ENCODE measurements at places on chromosomes 1 and 21. TPM values are rescaled to one million over a fixed set of nuclear protein-coding genes. Genes with fewer than 3 reads are reported as not detected.

DNA sequence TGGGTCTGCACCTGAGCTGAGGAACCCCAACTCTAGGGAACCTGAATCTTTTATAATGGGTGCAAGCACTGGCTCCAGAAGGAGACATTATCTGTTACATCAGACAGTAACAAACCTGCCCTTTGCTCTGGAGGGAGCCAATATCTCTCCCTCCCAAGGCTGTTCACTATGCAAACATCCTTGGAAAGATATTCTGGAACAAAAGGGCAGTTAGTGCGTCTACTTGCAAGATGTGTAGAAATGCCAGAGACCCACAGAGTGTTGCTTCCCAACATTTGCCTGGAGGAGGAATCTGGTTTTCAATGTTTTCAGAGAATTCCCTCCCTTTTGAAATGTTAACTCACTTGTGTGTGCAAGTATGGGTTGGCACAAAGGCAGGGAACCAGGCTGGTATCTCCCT lies 31.9 kb downstream of the UMODL1 start:
- DNase-seq: no peak

GRCh38 chr1:101738475-101738874 lies 258.3 kb downstream of the OLFM3 start:
- no peak for DNase-seq

- no peak for DNase-seq
These were observed 2.8 kb upstream of the TARS2 start for GRCh38 chr1:150484431-150484830.

GRCh38 chr1:6852136-6852890 lies 67.1 kb downstream of the CAMTA1 start:
- no peak for DNase-seq

DNA sequence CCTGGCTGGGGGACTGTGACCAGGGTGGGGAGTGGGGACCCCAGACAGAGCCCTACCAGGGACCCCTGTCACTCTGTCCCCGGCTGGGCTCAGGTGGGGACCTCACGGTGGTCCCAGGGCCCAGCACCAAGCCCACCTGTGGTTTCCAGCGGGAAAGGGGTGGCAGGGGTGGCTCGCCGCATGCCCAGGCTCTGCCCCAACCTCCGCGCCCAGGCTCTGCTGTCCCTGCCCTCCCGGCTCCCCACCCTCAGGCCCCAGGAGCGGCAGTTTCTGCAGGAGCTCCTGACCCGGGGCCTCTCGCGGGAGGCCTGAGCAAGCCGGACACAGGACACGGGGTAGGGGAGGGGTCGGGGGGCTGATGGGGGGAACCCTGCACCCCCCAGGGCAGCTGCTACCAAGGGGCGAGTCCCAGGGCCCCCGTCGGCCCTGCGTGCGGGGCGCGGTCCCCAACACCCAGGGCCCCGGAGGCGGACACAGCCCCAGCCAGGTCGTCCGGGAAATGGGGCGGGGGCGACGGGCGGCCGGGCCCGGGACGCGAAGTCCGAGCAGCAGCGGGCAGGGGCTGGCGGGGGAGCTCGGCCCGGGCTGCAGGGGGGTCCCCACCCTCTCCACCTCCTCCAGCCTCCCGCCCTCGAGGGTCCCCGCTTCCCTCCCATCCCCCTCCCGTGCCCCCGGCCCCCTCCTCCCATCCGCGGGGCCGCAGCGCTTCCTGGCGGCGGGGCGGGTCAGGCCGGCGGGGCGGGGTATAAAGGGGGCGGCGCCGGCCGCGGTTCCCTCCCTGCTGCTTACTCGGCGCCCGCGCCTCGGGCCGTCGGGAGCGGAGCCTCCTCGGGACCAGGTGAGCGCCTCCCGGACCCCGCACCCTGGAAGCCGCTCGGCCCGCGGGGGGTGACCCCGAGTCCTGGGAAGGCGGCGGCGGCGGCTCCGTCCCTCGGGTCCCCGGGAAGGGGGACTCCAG lies at the start of gene COL6A2:
Gene COL6A2, plus strand, starts transcription at position 777 of the 958 bp plus-strand sequence.
- DNase-seq: peak; percentile 53

GRCh38 chr1:27099135-27099586 lies 55.8 kb downstream of the SLC9A1 start:
- peak; percentile 59 for DNase-seq

GRCh38 chr21:46202592-46203202 lies 18.4 kb upstream of the SPATC1L start:
- no peak for DNase-seq

DNA sequence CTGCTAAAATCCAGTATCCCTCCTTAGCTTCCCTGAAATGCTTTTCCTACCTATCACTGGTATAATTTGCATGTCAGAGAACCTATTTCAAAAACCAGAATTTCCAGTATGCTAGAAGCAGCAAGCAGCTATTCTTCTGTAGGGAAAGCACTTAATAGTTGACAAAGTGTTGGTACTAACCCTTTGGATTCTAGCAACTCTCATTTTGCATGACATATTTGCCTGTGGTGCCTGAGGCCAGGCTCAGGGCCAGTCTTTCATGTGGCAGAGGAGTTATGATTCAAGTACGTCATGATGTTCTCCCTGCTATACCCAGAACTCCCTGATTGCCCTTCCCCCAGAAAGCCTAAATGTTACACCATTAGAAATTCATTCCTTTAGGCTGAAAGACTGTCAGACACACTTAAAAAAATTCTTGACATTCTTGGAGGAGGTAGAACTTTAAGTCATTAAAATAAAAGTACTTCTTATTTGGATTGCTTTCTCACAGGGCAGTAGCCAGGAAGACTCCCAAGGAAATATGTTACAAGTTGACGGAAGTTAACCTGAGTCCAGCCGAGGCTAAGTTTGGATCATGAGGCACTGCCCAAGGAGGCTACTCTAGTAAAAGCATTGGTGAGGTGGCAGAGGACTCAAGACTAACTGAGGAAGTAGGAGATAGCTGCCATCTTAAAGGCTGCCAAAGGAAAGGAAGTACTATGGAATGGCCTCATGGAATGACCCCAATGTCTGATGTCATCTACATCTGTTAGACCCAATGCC lies 298.4 kb upstream of the SPAG17 start:
- DNase-seq: no peak

Gene CHIT1
- total RNA-seq: 2.6 TPM

Gene SV2A
- total RNA-seq: 1.1 TPM

Gene FAM72D
- 0.99 TPM for total RNA-seq

Gene REG4
- total RNA-seq: not detected
